ENCODE measurements at places on chromosomes 16 and 17.
A peak's percentile ranks its signal among the peaks of the same experiment; 100 is the strongest.

GRCh38 chr17:67258821-67259468, 13.9 kb upstream of the HELZ start:
- DNase-seq, result peak; percentile 23

DNA sequence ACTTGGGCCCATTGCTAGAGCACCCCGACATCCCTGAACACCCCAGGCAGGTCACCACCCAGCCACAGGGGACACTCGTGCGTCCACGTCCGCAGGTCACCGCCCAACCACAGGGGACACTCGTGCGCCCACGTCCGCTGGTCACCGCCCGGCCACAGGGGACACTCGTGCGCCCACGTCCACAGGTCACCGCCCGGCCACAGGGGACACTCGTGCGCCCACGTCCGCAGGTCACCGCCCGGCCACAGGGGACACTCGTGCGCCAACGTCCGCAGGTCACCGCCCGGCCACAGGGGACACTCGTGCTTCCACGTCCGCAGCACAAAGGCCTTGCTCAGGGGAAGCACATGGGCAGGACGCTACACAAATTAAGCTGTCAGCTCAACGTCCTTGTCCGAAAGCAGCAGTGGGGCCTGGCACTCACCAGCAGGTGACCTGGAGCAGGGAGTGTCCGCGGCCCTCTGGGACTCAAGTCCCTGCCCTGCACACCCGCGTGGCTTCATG, 17.7 kb downstream of the GALNS start:
- no peak for DNase-seq

DNA sequence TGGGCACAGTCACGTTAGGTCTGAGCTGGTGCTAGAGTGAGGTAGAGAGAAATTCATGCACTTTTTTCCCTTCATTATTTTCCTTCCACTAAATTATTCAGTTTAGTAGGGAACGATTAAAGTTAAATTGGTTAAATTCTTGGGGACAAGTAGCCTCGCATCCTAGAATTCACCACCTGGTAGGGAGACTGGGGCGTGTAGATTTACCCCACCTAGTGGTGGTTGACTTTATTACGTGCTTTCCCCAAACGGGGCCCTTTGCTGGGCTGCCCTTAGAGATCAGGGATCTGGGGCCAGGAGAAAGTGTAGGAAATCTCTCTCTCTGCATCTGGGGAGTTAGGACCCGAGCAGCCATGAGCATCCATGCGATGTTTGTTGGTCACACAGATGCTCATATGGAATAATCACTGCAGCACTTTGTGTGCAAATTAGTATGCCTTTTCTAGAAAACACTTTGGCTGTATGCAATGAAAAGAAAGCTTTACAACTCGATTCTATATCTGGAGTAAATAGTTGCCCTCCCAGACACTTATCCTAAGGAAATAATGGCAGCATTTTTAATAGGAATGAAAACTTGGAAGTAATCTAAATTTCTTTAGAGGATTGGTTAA, 107.0 kb downstream of the PLCG2 start:
- DNase-seq, result no peak

DNA sequence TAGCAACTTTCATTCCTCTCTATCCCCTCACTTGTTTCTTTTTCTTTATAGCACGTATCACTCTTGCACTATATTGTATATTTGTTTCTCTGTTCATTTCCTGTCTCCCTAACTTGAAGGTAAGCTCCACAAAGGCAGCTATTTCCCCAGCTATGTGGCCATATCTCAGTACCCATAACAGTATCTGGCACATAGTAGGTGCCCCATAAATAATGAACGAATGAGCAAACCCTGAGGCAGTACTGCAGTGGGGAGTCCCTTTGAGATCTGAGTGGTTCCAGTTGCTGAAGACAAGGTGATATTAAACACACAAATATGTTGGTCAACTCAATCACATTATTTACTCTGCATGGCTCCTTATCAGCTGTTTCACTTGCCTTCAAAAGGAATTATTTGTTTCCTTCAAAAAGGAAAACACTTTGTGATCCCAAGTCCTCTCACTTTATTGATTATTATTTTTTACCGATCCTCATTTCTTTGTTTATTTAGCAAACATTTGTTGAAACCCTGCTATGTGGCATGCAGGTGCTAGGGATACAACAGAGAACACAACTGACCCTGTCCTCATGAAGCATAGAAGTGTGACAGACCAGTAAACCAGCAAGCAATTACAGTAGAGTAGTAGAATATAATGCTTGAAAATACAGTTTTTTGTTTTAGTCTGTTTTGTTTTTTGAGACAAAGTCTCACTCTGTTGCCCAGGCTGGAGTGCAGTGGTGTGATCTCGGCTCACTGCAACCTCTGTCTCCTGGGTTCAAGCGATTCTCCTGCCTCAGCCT, 5.7 kb upstream of the ADAP2 start:
- DNase-seq, result no peak

- no peak for DNase-seq
Measured at GRCh38 chr16:78134944-78135619, 35.6 kb downstream of the WWOX start.

- DNase-seq, result no peak
Measured at GRCh38 chr16:52834736-52835465, 217.8 kb downstream of the CHD9NB start.

- DNase-seq, result no peak
Measured at GRCh38 chr17:74545843-74546230, at the start of gene CD300C. CD300C (minus strand) TSS chr17:74546115; CDS start chr17:74545782, 333 bp downstream.

GRCh38 chr16:75627851-75628250, 4.8 kb upstream of the ADAT1 start:
- DNase-seq, result no peak

GRCh38 chr17:6487251-6488007, 43.2 kb downstream of the PIMREG start:
- no peak for DNase-seq

DNA sequence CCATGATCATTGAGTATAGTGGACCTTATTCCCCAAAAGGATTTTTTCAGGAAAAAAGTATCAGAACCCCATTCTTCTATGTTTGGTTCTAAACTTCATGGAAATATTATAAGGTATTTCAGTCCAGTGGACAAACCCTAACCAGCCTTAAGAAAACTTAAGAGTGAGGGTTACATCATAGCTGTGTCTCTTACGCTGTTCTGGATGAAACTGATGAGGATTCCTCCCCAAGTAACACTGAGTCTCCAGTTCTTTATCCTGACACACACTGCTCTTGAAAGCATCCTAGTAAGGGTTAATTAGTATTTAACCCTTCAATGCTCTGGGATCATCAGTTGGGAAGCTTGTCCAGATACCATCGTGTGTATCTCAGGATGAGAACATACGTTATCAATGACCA, 5.0 kb downstream of the LYRM1 start:
- no peak for DNase-seq

GRCh38 chr16:72264771-72265170, 92.8 kb upstream of the PMFBP1 start:
- no peak for DNase-seq

- no peak for DNase-seq
Measured at GRCh38 chr17:5446786-5447185, 7.8 kb upstream of the C1QBP start.

DNA sequence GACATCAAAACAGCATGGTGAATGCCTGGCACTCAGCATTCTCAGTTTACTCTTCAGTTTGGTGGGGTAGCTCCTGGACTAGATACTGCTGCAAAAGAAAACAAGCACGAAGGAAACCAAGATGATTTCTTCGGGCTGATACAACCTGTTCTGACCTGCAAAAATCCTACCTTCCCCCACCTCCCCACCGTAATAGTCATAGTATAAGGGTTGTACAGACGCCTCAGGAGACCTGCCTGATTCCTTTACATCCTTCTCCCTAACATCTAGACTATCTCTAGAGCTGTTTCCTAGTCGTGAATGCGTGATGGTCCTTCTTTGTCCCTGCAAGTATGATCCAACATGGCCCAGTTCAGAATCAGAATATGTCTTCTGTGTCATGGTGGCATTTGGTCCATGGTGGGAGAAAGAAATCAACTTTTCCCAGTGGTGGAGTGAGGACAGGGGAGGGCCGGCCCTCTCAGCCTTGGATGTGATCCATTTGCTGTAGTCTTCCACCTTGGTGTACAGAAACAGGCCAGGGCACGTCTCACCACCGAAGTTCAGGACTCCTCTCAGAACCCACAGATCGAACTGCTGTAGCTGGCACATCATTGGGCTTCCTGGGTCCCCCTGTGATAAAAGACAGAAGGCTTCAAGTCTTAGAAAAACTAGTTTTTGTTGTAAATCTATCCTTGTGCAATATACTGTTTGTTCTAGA, 14.5 kb downstream of the PRSS54 start:
- no peak for DNase-seq

DNA sequence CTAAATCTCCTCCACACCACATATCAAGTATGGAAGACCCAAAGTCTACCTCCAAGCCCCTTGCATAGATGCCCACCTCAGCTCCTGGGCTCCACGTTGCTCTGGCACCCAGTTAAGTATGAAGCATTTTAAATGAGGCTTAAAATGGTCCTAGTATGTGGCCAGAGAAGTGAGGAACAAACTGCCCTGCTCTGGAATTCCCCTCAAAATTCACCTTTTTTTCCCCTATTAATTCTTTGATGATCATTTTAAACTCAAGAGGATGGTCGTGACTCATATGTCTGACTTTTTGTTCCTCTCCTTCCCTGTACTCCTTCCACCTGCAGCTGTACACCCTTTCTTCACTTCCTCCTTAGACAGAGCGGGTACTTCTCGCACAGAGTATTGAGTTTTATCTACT, 234.5 kb upstream of the MYOCD start:
- no peak for DNase-seq

GRCh38 chr16:65658349-65658748, 536.5 kb upstream of the CDH11 start:
- DNase-seq, result no peak

DNA sequence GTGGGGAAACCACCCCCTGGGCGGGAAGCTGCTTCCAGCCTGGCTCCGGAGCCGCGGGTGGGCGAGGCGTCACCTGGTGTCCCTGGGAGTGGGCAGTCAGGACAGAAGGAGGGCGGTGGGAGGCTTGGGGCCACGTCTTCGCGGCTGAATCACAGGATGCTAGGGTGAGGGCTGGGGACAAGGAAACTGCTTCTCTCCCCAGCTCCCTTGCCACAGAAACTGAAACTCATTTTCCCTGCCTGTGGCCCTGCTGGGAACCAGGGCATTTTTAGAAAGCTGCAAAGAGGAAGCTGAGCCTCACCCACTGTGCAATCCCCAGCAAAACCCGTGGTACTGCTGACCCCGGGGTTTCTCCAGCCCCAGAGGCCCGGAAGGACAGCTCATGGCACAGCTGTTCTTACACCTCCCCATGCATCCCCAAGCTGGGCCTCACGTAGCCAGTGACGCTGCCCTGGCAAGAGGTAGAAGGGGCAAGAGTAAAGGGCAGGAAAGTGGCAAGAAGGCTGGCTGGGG, 8.2 kb downstream of the RHBDF2 start:
- no peak for DNase-seq

DNA sequence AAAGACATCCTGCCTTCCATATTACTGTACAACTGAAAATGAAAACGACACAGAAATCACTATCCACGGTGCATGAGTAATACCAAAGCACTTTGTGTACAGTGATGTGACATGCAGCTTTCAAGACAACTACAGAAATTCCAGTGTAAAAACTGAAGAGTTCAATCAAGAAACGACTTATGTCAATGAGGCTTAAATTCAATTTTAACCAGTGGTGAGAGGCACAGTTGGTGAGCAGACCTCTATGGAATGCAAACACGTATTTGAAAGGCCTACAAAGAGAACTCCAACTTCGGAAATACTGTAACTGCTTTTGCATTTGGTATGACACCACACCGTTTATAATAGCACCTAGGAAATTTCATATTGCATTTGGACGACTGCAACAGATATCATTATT, 87.6 kb downstream of the USP31 start:
- DNase-seq, result no peak

DNA sequence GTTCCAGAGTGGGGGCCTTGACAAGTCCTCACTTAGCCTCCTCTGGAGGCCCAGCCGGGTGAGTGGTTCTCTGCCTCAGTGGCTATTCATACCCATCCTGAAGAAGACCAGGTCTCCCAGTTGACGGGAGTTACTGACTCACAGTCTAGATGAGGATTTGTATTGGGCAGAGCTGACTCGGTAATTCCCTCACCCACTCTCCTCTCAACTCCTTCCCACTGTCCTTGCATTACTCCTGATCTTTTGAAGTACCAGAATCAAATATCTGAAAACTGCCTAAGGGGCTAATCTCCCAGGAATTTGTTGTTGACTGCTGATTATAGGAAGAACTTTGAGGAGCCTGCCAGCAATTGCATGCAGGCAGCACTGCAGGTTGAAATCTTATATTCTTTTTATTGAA, 14.2 kb downstream of the SAP30BP start:
- no peak for DNase-seq

DNA sequence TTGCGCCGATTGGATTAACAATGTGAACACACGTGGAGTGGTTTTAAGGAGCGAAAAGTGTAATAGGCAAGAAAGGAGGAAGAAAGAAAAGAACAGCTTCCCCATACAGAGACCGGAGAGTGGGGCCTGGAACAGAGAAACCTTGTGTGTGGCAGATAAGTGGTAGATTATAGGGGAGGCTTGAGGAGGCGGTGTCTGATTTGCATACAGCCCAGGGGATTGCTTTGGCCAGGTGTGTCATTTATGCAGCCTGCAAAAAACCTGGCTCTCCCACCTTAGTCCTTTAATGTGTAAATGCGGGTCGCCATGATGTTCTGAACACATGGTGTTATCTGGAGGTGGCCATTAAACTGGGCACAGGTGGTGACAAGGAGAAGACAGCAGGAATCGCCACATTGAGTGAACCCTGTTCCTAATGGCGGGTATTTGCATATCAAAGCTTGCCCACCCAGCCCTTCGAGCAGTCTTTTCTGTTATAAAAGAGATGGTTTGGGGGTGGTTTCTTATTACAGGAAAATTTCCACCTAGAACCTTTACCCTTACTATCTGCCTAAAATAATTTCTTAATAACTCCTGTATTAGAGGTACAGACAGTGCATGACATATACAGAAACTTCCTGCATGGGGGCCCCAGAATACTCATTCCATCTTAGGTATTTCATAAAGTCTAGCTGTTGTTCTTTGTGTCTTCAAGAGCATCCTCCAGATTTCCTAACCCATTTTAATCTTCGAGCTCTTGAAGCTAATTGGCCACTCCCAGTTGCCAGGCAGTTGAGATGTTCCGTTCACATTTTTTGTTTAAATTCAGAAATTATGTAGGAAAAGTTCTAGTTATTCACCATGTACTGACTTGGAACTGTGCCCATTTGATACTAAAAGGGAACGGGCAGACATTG, 292.5 kb downstream of the RBFOX1 start:
- no peak for DNase-seq

GRCh38 chr17:80868022-80868609, 123.5 kb upstream of the CHMP6 start:
- DNase-seq, result no peak

GRCh38 chr17:83191388-83192160, 112.2 kb downstream of the METRNL start:
- no peak for DNase-seq

GRCh38 chr17:78504156-78504925, 72.9 kb downstream of the DNAH17 start:
- DNase-seq, result no peak

- DNase-seq, result no peak
Measured at GRCh38 chr17:54814371-54814770, 86.3 kb upstream of the TOM1L1 start.

- no peak for DNase-seq
Measured at GRCh38 chr16:52629296-52629695, 82.4 kb upstream of the TOX3 start.

Measured in T-cell (primary cell).